ENCODE measurements at places on chromosomes 6 and 20.

DNA sequence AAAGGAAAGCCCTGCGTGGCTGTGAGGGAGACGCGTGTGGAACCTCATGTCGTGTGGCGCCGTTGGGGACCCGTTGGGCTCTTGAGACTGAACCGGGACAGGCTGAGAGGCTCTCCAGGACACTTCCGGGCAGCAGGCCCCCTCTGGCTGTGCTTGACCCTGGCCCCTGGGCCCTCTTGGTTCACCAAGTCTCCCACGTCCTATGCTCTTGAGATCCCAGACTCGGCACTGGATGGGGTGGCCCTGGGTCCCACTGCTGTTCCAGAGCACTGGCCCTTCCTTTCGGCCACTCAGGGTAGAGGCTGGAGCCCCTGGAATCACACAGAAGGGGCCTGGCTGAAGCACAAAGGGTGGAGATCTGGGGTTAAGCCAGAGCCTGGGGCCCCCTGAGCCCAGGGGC is 30.4 kb downstream of the NTSR1 start:
- DNase-seq: no peak

DNA sequence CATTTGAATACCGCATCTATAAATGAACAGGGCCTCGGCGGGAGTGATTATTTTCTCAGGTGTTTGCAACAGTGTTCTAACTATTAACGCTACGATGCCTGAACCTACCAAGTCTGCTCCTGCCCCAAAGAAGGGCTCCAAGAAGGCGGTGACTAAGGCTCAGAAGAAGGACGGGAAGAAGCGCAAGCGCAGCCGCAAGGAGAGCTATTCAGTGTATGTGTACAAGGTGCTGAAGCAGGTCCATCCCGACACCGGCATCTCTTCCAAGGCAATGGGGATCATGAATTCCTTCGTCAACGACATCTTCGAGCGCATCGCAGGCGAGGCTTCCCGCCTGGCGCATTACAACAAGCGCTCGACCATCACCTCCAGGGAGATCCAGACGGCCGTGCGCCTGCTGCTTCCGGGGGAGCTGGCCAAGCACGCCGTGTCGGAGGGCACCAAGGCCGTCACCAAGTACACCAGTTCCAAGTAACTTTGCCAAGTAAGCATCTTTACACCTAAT is 70.9 kb downstream of the HFE start:
- DNase-seq: no peak

DNA sequence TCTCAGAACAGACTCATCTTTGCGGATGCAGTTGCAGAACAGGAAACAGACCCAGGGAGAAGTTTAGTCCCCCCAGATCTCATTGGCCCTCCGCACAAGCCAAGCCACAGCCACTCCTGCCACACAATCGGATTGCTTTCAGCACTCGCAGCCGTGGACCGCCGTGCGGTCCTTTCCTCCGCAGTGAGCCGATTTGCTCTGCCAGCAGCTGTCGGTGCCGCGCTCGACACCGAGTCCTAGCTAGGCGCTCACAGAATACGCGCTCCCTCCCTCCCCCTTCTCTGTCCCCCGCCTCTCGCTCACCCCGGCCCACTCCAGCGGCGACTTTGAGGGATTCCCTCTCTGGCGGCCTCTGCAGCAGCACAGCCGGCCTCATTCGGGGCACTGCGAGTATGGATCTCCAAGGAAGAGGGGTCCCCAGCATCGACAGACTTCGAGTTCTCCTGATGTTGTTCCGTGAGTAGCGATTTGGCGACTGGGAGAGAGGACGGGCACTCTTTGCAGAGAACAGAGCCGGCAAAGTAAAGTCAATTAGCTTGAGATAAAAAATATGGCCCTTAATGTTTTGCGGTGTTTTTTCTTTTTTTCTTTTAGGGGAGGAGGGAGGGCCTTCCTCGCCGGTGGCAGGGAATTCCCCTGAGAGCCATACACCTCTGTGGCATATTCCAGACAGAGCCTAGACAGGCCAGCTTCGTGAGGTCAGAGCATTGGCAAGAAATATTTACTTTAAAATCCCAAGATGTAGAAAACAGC is at the start of gene LAMP5:
TSS of gene LAMP5 (plus strand) at position 130 of the 753 bp plus-strand sequence. CDS start at position 393, 263 bp downstream.
- DNase-seq: no peak

DNA sequence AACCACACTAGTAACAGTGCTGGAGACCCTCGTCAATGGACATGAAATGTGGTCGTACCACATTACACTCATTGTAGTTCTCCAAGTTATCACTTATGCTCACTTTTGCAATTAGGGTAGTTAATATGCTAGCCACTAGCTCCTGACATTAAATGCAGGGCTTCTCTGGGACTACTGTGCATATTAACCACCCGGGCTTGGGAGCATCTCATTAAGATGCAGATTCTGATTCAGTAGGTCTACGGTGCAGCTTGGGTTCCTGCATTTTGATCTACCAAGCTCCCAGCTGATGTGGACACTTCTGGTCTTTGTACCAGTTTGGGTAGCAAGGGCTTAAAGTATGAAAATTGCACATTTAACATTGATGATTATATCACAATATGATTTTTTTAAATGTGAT is 98.0 kb downstream of the ZFP64 start:
- DNase-seq: no peak

DNA sequence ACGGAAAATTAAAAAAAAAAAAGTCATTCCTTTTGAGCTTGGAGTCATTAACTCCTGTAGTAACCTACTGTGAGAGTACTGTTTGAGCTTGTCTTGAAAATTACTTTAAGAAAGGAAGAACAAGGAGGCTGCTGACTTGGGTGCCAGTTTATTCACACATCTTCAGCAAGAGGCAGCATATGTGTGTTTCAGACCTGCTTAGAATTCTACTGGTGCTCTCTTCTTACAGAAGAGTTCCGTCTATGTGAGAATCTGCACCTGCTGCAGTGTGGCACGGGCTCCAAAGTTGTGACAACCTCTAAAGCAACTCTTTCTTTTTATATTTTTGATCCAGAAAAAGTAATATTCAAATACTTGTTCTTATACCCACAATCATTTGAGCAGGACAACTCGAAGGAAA is 117.4 kb upstream of the SOX4 start:
- no peak for DNase-seq

Data from T-helper 2 cell (primary cell).